Uterus (tissue), 4 donors: ENCODE measurements at places on chromosomes 5 and 9. TPM values are rescaled to one million over a fixed set of nuclear protein-coding genes. Genes with fewer than 3 reads are reported as not detected.

Gene NR6A1
- total RNA-seq = not detected

DNA sequence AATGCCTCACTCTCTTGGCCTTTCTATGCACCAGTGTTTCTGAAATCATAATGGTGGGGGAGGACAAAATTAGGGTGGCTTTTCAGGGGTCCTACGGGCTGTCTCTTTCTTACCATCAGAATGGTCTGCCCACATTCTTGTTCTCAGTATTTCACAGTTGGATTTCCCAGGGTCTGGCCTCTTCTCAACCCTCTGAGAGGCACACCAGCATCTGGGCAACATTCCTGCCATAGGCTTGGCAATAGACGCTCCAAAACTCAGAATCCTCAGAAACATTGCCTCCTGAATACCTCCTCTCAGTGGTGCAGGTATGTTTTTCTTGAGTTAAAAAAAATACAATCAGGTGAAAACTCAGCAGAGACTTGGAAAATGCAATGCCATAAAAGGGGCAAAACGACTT is 358.3 kb downstream of the NTRK2 start:
- no peak for DNase-seq

DNA sequence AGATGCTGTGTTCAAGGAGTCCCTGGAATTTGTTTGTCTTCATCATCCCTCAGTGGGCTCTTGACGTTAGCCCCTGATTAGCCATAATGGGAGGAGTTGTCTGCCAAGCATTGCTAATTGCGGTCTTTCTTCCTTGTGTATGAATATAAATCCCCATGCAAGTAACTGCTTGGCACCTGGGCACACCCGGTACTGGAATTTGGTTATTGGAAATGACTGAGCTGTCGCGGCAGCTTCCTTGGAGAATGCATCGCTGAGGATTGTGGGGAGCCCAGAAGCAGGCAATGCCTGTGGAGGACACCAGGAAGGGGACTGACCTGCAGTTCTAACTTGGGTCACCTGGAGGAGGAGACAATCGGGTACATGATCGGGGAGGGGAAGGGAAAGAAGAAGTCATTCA is 53.3 kb upstream of the CTSL start:
- no peak for DNase-seq

GRCh38 chr5:124352312-124352711 is 394.1 kb downstream of the ZNF608 start:
- no peak for DNase-seq

- no peak for DNase-seq
Measured at GRCh38 chr5:160802592-160802991, 49.4 kb downstream of the ATP10B start.

DNA sequence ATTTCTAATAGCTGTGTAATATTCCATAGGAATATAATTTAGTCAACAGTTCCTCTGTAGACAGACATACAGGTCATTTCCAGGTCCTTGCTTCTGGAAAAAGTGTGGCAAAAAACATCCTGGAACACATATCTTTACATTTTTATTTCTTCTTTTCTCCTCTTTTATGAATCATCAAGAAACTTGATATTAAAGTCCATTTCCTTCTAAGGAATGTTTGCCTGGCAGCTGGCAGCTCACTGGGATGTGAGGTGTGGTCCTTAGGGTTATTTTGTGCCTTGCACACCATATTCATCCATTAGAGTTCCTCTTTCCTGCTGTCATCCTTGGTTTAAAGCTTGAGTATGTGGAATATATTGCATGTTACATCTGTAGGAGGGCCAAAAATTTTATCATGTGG is 122.0 kb downstream of the GALNT10 start:
- no peak for DNase-seq

DNA sequence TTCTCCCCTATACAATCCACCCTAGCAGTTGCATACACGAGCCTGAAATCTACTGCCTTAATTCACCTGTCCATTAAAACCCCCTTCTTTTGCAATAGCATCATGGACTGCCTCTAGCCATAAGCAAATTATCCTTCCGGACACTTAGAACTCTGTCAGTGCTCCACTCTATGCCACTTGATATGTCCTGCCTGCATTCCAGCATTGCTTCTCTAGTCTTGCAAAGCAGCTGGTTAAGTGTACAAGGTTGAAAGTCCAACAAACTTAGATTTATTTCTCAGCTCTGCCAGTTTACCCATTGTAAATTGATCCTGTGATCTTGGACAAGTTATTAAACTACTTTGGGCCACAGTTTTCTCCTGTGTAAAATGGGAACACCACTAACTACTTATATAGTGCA is 197.9 kb downstream of the EPB41L4A start:
- DNase-seq = no peak

DNA sequence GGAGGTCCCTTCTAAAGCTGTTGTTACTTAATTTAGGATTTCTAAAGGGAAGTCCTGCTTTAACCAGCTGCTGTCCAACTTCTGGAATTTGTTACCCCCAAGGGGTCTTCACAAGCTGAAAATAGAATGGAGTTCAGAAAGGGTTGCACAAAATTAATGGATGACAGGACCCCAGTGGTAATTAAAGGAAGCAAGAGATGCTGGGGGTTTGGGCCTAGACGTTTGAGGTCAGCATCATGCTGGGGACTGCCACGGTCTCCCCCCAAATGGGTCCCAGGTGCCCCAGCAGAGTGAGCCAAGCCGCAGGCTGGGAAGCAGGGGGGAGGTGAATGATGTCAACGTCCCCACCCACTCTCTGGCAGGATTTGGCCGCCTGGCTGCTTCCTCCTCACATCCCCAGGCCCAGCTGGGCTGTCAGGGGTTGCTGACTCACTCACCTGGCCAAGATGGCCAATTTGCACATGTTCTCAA is 97.5 kb upstream of the ARAP3 start:
- peak; percentile 83 for DNase-seq

Gene CD14
- 26.0 TPM for total RNA-seq

- DNase-seq = no peak
Measured at GRCh38 chr9:105994970-105995369, 300.6 kb downstream of the TMEM38B start.

DNA sequence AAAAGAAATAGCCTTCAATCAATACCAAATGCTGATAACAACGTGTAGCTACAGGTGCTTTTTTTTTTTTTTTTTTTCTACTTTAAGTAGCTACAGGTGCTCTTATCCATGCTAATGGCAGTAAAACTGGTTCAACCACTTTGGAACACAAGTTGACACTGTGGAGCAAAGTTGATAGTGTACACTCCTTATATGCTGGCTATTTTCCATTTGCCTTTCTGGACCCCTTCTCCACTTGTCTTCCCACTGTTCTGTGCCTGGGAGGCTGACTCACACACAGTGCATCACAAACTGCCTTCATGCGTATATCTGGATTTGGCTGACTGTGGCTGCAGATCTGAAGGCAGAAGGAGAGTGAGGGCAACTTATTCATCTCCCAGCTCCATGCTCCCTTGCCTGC is 247.9 kb downstream of the MSX2 start:
- DNase-seq = no peak

DNA sequence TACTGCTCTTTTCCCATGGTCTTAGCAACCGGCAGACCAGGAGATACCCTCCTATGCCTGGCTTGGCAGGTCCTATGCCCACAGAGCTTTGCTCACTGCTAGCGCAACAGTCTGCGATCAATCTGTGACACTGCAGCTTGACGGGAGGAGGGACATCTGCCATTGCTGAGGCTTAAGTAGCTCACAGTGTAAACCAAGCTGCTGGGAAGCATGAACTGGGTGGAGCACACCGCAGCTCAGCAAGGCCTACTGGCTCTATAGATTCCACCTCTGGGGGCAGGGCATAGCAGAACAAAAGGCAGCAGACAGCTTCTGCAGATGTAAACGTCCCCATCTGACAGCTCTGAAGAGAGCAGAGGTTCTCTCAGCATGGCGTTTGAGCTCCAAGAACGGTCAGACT is 40.4 kb downstream of the MCTP1 start:
- no peak for DNase-seq

DNA sequence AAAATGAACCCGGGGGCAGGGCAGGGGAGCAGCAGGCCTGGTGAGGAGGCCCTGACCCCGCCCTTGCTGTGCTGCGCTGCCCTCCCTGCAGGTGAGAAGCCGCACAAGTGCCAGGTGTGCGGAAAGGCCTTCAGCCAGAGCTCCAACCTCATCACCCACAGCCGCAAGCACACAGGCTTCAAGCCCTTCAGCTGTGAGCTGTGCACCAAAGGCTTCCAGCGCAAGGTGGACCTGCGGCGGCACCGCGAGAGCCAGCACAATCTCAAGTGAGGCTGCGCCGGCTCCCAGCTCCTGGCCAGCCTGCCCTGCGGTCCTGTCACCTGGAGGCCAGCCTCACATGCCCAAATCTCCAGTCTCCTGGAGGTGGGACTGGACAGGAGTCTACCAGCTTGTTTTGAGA is 12.3 kb downstream of the GFI1B start:
- no peak for DNase-seq

DNA sequence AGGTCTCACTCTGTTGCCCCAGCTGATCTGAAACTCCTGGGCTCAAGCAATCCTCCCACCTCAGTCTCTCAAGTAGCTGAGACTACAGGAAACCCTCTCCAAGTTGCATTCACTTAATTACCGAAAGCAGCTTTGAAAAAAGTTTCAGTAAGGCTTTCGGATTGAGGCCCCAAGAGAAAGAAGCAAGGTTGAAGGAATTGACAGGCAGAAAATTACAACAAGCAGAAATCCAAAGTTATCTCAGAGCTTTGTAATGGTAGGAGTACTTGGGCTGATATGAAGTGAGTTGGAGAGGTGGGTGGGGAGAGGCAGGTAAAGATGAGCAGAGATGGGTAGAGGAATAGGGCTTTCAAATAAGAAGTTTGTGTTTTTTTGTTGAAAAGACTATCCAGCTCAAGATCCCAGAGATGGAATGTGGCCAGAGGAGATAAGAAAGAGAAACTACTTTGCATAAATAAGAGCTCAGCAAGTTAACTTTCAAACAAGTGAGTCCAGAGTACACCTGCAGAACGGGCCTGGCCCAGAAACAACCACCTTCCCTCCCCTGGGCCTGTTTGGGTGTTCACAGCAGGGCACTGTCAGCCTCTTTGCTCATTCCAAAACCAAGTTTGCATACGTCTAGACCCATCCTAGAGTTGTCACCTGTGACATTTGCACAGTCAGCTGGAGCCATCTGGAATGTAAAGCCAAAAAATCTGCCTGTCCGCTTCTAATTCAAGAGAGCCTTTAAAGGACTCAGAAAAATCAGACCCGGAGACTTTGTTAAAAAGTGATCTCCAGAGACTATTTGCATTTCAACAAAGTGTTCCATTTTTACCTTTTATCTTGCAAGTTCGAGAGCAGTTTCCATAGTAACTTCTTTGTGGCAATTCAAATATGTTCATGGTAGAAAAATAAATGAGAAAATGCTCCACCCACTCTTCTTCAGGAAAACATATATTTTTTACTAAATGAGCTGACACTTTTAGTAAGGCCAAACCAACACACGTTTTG is 2.2 kb upstream of the CLINT1 start:
- no peak for DNase-seq

GRCh38 chr9:7976856-7977255 is 177.3 kb upstream of the DMAC1 start:
- DNase-seq = no peak

DNA sequence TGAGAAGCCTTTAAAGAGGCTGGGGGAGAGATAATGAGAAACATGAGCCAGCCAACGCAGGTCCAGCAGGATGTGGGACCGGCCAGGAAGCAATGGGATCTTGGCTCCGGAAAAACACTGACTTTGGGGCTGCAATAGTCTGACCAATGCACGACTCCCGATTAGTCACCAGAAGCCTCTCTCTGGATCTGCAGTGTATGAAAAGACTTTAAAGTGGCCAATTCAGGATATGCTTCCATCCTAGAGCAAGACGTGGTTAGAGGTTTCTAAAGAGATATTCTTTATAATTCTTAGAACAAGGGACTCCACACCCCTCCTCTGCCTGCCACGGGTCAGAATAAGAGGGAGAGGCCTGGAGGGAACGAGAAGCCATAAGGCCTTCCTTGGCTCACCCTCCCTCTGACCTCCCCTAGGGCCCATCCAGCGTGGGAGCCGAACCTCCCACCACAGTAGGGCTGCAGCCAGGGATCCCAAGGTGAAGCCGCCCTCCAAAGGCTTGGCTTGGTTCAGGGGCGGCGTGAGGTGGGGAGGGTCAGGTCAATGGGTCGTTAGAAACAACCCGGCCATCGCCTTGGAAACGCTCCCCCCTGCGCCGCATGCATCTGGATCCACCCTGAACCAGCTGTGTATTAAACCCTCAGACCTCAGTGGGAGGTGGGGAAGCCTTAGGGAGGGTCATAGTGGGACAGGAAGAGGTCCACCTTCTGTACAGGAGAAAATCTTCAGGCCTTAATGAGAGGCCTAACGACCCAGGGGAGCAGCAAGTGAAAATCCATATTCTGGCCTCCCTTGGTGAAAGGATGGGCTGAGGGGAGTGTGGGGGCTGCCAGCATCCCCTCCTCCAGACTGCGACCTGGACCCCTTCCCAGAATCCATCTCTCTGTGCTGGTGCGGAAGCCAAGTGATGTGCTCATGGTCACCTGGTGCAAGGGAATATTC is 11.1 kb downstream of the FGF1 start:
- peak; percentile 70 for DNase-seq

GRCh38 chr5:109921735-109922380 is 232.1 kb downstream of the MAN2A1 start:
- DNase-seq = no peak

DNA sequence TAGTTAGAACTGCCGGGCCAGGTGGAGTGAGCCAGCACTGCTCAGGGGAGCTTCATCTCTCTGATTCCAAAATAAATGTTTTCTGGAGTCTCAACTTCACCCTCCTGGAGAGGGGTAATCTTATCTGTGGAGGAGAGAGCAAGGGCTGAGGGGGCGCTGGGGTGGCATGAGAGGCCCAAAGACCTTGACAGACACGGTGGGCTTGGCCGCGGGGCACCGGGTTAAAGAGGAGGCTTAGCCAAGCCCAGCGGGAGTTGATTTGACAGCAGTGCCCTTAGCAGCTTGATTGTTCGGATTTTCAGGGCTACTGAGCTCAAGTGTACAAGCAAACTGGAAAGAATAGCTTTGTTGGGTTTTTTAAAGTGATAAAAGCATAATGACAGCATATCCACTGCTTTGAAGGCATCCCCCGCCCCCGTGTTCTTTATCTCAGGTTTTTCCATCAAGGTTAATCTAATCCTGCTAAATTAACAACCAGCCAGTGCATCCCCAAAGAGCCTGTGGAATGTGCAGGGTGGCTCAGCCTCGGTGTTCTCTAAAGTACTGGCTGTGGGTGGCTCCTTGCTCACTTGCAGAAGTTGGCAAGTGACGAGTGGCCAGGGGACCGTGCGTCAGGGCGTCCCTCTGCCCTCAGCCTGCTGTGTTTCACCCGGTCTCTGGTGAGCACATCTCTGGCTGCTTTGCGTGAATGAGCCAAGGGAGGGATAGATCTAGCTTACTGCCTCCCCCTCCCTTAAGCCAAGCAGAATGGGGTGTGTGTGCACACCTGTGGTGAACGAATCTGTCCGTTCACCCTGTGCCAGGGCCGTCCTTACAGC is 5.5 kb downstream of the QRFP start:
- DNase-seq = no peak
